Stimulated activated CD4-positive, alpha-beta T cell treated with anti-CD3 and anti-CD28 coated beads, Interleukin-1b, Interleukin-23, amount 100 ng/mL, for 1 hour (primary cell): ENCODE measurements at places on chromosomes 12 and 14.

- no peak for DNase-seq
Observed at GRCh38 chr12:39365364-39366001, 77.4 kb downstream of the KIF21A start.

DNA sequence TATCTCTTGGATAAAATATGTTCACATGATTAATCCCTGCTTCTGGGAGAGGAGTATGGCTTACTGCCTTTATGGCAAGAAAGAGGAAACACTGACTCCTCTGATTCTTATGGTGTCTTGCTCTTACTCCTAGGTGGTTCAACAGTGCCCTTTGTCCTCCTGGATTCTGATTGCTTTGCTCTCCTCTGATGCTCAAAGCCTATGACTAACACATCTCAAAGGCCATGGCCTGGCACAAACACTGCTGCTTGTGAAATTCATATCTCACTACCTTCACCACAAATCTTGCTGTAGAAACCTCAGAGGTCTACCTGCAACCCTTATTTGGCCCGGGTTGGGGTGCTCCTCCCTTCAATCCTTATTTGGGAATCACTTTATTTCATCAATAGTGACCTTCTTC is 217.2 kb downstream of the C12orf50 start:
- DNase-seq = no peak

GRCh38 chr14:72680853-72681640 is 212.9 kb downstream of the DPF3 start:
- DNase-seq = no peak

- DNase-seq = no peak
Observed at GRCh38 chr12:126156806-126157574, 1091.8 kb downstream of the AACS start.

- DNase-seq = no peak
Observed at GRCh38 chr12:130083734-130084133, 78.5 kb upstream of the FZD10 start.

GRCh38 chr14:70709726-70710382 is 68.1 kb downstream of the TTC9 start:
- no peak for DNase-seq

- DNase-seq = no peak
Observed at GRCh38 chr12:95681210-95681765, 109.3 kb downstream of the NTN4 start.

DNA sequence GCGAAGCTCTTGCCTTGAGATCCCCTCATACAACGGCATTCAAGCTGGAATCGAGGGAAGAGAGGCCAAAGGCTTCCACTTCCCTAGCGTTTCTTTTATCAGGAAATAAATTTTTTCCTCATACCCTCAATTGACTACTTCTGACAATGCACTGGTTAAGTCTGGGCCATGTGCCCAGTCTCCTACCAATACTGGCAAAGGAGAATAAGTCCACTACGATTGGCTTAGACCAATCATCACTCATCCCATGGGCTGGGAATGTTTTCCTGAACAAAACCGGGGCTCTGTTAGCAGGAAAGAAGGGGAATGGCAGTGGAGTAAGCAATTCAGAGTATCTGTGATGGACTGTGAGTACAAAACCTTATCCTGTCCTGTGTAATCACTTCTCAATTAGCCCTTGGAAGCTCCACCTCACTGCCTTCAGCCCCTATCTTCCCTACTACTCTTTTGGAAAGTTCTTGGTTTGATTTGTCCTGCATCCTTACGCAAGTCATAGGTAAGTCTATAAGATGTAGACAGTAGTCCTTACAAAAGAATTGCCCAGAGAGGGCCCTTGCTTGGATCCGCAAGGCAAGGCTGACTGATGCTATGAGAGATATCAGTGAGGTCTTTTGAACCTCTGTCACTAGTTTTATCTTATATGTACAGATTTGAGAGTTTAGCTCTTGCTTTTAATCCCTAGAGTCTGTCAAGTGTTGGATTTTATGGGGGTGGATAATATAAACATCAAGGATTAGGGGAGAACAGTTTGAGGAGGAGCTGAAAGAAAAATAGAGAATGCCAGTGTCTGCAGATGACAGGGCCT is 36.3 kb upstream of the CDK17 start:
- DNase-seq = no peak

GRCh38 chr12:67671419-67671818 is 22.9 kb downstream of the DYRK2 start:
- no peak for DNase-seq

DNA sequence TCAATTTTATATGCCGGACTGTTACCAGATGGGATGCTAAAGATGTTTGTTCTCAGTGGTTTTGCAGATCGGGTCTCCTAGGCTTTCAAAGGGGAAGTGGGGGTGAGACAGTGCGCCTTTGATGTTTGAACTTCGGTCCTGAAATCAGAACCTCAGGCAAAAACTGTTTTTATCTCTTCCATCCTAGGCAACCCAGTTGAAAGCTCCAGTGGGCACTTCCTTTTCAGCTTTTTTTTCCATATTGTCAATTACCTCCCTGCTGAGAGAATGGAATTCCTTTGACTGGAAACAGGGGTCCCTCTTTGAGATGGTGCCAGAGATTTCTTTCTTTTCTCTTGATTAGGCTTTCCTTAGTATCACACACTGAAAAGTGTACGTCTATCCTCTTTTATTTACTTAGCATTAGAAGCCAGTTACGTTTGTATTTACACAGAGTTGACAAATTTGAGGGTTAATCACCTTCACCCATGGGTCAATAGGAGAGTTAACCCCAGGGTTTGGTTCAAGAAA is 40.0 kb downstream of the NUAK1 start:
- DNase-seq = no peak

- DNase-seq = no peak
Observed at GRCh38 chr14:75939200-75939599, 42.6 kb downstream of the TGFB3 start.

GRCh38 chr14:54532111-54533012 is 22.7 kb downstream of the CGRRF1 start:
- DNase-seq = no peak

- no peak for DNase-seq
Observed at GRCh38 chr12:83197483-83197914, 510.8 kb downstream of the TMTC2 start.

DNA sequence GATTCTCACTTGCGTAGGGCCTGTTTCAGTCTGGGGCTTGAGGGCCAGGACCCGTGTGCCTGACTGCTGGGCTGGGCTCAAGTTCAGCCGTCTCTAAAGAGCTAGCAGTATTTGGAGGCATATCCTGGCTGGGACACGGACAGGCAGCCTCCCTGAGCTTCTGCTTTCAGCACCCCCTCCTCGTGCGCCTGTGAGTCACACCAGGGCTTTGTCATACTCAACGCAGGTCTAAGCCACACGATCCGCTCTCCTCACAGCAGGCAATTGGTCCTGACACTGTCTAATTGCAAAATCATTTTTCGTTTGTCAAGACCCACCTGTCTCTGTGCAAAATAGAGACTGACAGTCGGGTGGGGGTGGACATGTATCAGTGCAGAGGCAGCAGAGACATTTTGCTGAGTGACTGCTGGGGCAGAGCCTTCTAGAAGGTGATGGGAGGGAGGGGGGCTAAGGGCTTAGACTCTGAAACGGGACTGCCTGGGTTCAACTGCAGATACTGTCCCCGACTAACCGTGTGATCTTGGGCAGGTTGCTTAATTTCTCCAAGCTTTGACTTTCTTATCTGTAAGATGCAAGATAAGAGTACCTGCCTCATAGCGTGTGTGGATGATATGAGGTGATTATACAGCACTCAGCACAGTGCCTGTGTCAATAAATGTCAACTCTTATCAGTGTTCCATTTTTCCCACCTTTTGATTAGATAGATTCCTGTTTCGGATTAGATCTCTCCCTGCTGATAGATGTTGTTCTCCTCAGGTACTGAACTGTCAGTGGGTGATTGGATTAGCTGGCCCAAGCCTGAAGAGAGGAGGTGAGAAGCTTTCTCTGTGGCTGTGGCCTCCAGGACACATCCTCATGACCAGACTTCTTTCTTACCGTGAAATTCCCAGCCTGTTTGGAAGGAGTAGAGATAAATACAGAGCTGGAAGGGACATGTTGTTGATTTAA is 53.1 kb downstream of the KCNA1 start:
- DNase-seq = no peak

DNA sequence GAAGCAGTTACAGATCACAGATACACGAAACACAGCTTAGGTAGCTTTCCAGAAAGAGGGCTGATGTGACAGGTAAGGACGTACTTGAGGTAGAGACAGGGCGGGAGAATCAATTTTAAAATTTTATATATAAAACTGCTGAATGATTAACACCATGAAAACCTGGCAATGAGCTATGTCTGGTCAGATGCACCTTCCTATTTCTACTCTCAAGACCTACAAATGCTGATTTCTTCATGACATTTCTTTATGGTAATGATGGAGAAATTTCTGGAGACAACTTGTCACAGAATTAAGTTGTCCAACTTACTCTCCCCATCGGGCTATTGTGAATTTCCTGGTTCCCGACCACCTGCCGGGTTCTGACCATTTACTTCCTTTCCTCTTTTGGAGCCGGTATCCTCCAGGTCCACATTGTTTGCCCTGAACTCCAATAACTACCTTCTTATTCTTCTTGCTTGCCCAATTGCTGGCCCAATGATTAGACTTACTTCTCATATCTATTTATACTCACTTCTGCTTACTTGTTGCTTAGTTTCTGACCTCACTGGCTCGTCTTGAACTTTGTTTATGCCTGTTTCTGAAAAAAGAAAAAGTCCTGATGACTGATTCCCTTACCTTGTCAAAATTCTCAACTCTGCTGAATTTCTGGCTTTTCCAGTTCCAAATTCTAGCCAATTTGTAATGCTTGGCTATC is 12.8 kb upstream of the ATP2B1 start:
- no peak for DNase-seq
